ENCODE measurements at places on chromosomes 12 and 14. TPM values are rescaled to one million over a fixed set of nuclear protein-coding genes. Genes with fewer than 3 reads are reported as not detected.

The TTC9 gene
- 16.5 TPM for total RNA-seq

The RBP5 gene
- total RNA-seq, result not detected

The FBLN5 gene
- 6.0 TPM for total RNA-seq

The DAAM1 gene
- 9.5 TPM for total RNA-seq

The KRT74 gene
- not detected for total RNA-seq

The GPD1 gene
- total RNA-seq, result 0.04 TPM

The GLT1D1 gene
- 1.3 TPM for total RNA-seq

The RPGRIP1 gene
- not detected for total RNA-seq

Data from kidney epithelial cell (primary cell).